CD4-positive, alpha-beta T cell treated with Interleukin-4 for 1 hour (primary cell): ENCODE measurements at places on chromosomes 16 and 17.

DNA sequence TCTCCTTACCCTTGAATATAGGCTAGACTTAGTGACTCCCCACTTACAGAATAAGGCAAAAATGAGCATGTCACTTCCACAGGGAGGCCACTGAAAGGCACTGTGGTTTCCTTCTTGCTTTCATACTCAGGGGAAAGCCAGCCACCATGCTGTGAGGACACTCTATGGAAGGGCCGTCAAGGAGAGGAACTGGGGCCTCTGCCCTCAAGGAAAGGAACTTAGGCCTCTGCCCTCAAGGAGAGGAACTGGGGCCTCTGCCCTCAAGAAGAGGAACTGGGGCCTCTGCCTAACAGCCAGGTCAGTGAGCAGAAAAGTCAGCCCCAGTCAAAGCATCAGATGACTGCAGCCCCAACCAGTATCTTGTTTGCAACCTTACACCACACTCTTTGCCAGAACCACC lies 30.1 kb downstream of the VPS35 start:
- DNase-seq: peak; percentile 26

GRCh38 chr17:75691801-75692626 lies 24.9 kb downstream of the SAP30BP start:
- DNase-seq: no peak

GRCh38 chr16:22789281-22789945 lies 24.5 kb upstream of the HS3ST2 start:
- DNase-seq: no peak

DNA sequence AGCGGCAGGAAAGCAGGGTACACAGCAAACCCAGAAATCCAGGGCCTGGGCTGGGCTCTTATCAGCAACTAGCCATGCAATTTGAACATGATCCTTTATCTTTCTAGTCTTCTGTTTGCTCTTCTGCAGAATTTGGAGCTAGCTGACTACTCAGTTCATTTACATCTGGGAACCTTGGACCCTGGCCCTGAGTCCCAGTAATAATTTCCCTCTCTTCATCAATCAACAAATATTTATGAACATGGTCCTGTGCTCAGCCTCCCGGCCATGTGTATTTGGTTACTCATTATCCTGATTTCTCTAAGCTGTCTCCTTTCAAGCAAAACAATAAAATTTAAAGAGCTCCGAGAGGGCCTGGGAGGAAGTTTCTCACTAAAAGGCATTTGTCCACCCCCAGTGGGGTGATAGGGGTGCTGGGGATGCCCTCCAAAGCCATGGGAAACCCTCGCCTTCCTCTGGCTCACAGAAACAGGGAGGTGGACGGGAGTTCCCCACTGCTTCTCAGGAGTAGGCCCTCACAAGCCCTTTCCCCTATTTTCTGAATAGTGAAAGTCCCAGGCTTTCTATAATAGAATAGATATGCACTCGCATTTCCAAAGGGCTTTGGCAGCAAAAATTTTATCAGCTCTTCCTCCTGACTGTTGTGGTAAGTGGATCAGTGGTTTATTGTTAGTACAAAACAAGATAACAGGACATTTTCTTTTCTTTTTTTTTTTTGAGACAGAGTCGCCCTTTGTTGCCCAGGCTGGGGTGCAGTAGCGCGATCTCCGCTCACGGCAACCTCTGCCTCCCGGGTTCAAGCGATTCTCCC lies 6.9 kb upstream of the WDR59 start:
- DNase-seq: no peak

- no peak for DNase-seq
These were observed 4.9 kb downstream of the TXNDC11 start for GRCh38 chr16:11737713-11738112.

GRCh38 chr17:50026046-50026675 lies 29.7 kb upstream of the ITGA3 start:
- DNase-seq: no peak

DNA sequence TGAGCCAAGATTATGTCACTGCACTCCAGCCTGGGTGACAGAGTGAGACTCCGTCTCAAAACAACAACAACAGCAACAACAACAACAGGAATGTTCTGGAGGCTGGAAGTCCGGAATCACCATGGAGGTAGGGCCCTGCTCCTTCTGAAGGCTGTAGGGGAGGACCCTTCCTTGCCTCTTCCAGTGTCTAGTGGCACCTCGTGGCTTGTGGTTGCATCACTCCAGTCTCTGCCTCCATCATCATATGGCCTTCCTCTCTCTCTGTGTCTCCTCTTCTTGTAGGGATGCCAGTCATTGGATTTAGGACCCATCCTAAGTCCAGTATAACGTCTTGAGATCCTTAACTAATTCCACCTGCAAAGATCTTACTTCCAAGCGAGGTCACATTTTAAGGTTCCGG lies 14.0 kb downstream of the NAGPA start:
- DNase-seq: no peak

- DNase-seq: peak; percentile 33
These were observed 21.9 kb downstream of the C16orf95 start for GRCh38 chr16:87295259-87295658.

DNA sequence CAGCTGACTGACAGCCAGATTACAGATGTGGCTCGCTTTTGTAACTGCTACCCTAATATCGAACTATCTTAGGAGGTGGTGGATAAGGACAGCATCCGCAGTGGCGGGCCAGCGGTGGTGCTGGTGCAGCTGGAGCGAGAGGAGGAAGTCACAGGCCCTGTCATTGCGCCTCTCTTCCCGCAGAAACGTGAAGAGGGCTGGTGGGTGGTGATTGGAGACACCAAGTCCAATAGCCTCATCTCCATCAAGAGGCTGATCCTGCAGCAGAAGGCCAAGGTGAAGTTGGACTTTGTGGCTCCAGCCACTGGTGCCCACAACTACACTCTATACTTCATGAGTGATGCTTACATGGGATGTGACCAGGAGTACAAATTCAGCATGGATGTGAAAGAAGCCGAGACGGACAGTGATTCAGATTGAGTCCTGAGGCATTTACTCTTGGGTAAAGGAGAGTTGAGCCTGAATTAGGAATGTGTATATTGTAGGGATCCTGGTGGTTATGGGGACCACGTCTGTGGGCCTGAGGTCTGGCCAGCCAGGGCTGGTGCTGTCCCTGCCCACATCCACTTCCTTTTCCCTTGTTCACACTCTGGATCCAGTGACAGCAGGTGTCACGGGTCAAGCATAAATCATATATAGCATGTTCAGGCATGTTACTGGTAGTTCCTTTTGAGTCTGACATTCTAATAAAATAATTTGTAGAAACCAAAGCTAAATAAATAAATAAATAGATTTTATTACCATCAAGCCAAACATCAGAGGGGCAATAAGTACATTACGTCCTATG lies 89.0 kb upstream of the SMURF2 start:
- DNase-seq: no peak
